ENCODE measurements at places on chromosomes 3 and 15. TPM values are rescaled to one million over a fixed set of nuclear protein-coding genes. Genes with fewer than 3 reads are reported as not detected.

DNA sequence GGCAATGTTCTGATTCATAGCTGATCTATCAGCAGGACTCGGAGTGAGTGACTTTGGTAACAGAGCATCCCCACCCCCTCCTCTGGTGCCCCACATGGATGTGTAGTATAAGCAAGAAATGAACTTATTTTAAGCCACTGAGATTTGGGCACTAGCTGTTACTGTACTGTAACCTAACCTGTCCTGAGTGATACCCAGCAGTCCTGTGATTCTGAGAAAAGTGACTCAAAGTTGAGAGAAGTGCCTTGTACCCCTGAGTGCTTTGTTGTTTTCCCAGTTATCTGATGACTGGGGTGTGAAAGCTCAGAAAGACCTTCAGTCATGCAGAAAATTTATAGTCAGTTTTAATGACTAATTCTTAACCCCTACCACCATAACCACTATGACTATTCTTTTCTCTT is 439.9 kb upstream of the RBMS3 start:
- DNase-seq: no peak

- DNase-seq: no peak
Observed at GRCh38 chr15:81962482-81962881, 83.3 kb downstream of the MEX3B start.

DNA sequence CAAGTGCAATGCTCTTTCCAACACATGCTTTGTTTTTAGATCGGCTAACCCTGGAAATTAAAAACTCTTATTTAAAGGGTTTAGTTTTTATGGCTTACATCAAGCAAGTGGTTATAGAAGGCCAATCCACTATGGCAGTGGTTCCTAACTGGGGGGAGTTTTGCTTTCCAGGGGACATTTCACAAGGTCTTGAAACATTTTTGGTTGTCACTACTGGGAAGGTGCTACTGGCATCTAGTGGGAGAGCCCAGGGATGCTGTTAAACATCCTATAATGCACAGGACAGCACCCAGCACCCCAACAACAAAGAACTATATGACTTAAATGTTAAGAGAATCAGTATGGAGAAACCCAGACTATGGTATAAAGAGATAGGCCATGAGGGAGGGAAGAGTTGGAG is 439.0 kb downstream of the NTRK3 start:
- DNase-seq: no peak

DNA sequence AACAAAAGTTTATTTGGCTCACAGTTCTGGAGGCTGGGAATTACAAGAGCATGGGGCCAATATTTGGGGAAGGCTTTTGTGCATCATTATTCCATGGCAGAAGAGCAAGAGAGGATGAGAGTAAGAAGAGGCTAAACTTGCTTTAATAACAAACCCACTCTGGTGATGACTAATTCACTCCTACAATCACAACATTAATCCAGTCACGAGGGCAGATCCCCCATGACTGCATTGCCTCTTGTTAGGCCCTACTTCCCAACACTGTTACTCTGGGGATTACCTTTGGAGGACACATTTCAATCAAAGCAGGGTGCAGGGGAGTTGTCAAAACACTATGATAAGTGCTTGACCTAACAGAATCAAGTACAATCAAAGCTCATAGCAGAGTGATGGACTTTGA is 181.7 kb downstream of the BBX start:
- DNase-seq: no peak

- DNase-seq: no peak
Observed at GRCh38 chr3:193641440-193641775, 48.4 kb downstream of the OPA1 start.

GRCh38 chr15:29141308-29142128 is 128.1 kb downstream of the NSMCE3 start:
- DNase-seq: no peak

GRCh38 chr3:53243165-53243564 is 12.7 kb downstream of the TKT start:
- no peak for DNase-seq

DNA sequence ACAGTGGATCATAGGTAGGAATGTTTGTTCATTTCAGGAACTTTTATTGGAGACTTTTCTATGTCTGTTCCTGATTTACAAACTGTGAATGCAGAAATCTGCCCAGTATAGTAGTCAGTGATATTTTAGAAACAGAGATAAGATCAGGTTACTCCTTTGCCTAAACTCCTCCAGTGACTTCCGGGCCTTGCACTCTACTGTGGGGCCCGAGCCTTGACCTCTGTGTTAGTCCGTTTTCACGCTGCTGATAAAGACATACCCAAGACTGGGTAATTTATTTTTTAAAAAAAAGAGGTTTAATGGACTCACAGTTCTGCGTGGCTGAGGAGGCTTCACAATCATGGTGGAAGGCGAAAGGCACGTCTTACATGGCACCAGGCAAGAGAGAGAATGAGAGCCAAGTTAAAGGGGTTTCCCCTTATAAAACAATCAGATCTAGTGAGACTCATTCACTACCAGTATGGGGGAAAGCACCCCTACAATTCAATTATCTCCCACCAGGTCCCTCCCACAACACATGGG is 127.1 kb downstream of the DNAJB8 start:
- no peak for DNase-seq

CHRNA7 gene
- polyA plus RNA-seq: 9.7 TPM
